RPMI7951 (cell line): ENCODE measurements at places on chromosomes 2 and 18.

GRCh38 chr2:219184121-219184520 is 6.0 kb downstream of the RETREG2 start:
- no peak for DNase-seq

DNA sequence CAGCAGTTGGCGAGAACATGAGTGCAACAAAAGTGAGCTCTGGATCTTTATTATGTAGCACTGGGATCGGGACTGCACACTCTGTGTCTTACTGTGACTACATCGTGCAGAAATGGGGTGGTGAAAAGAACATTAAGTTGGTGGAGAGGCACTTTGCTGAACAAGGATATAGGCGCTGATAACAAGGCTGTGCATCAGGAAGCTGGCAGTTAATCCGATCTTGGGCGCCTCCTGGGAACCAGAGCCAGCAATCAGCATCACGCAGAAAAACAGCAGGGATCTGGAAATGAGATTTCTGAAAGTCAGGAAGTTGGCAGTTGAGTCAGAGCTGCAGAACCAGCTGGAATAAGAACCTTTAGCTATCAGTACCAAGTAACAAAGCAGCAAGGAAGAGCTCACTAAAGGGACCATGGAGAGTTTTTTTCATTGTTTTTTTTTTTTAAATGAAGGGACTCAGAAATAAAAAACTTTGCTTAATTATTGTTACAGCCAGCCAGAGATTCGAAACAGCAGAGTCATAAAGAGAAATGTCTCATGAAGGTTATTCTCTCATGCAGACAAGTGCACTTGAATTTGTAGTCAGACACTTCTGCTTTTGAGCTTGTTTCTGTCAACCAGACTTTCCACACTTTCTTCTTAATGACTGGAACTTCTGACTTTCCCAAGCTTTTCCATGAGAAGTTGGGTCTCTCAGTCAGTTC is 22.8 kb upstream of the MYO3B start:
- peak; percentile 24 for DNase-seq

GRCh38 chr2:43221124-43221762 is 5.2 kb downstream of the ZFP36L2 start:
- peak; percentile 96 for DNase-seq

GRCh38 chr2:208722731-208723130 is 316.1 kb downstream of the PTH2R start:
- no peak for DNase-seq

DNA sequence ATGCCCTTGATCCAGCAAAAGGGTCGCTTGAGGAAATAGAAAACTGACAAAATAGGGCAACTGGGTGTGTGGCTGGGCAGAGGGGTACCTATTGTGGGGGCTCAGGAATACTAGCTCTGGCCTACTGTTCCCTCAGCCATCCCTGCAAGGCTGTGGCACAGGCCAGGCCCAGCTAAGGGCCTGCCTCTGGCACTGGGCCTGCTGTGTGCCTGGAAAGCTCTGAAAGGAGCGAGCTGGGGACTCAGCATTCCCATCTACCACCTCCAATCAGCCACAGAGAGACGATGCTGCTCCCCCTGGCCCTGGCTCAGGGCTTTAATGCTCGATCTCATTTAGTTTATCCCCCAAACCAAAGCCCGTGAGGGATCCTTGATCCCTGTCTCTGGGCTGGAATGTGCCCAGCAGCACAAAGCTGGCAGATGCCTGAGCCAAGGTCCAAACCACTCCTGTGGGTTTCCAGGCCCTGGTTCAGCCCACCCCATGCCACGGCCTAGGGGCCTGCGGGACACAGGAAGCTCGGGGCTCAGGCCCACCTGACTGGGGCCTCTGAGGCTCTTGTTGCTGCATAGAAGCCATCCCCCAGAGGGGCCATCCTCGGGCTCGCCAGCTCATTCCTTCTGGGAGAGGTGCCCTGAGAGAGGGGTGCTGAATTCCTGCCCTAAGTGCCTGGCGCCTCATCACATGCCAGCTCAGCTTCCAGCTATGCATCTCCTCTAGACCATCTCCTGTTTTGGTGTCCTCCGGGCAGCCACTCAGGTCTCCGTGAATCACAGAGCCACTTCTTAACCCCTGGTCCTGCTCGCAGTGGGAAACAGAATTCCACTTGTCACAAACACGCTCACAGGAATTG is 43.0 kb upstream of the KCNF1 start:
- peak; percentile 81 for DNase-seq

DNA sequence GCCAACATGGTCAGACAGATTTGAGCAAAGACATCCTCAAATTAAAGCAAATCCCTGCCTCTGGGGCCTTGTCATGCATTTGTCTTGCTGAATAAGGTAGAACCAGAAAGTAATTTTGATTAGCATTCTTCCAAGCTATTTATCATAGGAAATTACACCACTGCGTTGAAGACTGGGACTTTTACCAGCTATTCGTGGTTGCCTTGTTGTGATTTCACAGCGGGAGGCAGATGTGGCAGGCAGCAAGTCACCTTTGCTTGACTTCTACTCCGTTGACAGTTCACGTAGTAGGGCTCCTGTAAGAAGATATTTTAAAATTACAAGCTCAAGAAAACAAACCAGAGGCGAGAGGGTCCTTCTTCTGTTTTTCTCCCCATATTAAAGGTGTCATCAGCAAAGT is 80.6 kb downstream of the EN1 start:
- no peak for DNase-seq

GRCh38 chr18:8662560-8663255 is 42.6 kb upstream of the MTCL1 start:
- no peak for DNase-seq

GRCh38 chr2:128290356-128290755 is 28.3 kb downstream of the HS6ST1 start:
- no peak for DNase-seq

DNA sequence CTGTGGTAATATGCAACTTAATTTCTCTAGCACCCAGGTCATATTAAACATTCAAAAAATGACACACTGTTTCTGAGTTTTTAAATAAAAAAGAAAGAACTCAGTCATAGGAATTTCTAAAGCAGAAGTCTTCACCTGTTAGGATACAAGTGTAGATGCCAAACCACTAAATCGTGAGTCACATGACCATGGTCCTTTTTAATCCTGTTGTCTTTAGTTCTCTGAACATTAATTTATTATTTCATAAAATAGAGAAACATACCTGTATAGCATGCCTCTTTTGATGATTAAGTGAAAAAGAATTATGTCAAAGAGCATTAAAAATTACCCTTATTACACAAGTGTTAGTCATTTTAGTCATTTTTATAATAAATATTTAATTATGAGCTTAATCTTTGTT is 398.8 kb downstream of the CCDC85A start:
- DNase-seq: no peak

DNA sequence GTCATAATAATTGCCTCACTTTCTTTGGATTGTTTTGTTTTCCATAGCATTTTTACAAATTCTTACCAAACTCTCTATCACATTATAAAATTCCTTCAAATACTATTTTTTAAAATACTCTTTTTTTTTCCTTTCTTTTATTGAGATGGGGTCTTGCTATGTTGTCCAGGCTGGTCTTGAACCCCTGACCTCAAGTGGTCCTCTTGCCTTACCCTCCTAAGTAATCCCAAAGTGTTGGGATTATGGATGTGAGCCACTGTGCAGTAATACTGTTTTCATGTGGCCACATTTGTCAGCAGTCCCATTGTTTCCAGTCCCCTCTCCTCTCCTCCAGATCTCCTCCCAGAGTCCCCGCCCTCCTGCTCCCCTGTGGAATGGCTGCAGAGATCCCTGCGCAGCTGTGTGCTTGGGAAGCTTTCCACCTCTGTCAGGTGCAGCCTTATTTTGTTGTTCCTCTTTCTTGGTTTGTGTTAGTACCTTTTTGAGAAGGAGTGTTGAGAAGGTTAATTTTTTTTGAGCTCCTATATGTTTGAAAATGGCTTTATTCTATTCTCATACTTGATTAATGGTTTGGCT is 227.3 kb downstream of the LOXHD1 start:
- no peak for DNase-seq

DNA sequence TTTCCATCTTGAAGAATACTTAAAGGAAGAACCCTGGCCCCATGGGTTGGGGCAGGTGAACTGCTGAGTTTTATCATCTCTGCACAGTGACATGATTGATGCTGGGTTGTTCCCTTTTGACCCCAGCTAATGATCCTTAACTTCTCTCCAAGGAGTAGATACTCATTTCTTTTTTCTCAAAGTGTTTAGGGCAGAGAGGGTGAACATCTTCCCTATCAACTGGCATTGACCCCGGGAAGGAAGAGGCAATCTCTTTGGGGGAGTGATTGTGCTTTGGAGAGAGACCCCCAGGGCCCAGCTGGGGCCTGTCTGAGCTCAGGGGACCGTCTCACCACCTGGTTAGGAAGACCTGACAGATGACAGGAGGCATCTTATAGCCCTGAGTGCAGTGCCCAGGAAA is 190.6 kb downstream of the FHOD3 start:
- no peak for DNase-seq

- no peak for DNase-seq
These were observed 1321.6 kb upstream of the ACVR2A start for GRCh38 chr2:146523196-146523595.

- no peak for DNase-seq
These were observed 12.8 kb upstream of the MYO3B start for GRCh38 chr2:170165129-170165528.

DNA sequence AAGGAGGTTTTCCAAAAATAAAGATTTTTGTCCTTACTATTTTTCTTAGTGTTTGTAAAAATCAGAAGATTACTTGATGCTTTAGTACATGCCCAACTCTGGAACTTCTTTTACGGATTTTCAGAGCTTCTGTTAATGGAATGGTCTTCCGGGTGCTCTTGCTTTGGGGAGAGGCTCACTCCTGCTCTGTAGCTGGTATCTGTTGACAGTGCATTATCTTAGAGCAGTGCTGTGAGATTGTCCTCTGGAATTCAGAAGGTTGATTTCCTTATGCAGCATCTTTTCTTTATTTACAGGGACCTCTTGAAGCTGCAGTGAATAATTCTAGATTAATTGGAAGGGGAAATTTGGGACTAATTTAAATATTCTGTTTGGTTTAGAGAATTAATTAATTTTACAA is 4.6 kb downstream of the MAPRE2 start:
- DNase-seq: no peak

- DNase-seq: peak; percentile 24
These were observed 22.4 kb upstream of the MGAT5 start for GRCh38 chr2:134231301-134231964.

- DNase-seq: no peak
These were observed 23.2 kb upstream of the CDKL4 start for GRCh38 chr2:39266916-39267434.

GRCh38 chr2:200943527-200944105 is 19.8 kb downstream of the ORC2 start:
- no peak for DNase-seq

DNA sequence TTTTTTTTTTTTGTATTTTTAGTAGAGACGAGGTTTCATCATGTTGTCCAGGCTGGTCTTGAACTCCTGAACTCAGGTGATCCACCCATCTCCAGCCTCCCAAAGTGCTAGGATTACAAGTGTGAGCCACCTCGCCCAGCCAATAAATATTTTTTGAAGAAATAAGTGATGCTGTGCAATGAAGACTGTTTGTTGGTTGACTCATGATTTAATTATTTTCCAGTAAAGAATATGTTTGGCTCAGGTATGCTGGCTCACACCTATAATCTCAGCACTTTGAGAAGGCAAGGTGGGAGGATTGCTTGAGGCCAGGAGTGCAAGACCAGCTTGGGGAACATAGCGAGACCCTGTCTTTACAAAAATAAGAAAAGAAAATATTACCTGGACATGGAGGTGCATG is 41.8 kb upstream of the LPIN2 start:
- DNase-seq: no peak

- DNase-seq: no peak
These were observed 8.7 kb downstream of the CYP26B1 start for GRCh38 chr2:72138921-72139381.

GRCh38 chr18:9095297-9096006 is 7.0 kb upstream of the NDUFV2 start:
- DNase-seq: peak; percentile 31

DNA sequence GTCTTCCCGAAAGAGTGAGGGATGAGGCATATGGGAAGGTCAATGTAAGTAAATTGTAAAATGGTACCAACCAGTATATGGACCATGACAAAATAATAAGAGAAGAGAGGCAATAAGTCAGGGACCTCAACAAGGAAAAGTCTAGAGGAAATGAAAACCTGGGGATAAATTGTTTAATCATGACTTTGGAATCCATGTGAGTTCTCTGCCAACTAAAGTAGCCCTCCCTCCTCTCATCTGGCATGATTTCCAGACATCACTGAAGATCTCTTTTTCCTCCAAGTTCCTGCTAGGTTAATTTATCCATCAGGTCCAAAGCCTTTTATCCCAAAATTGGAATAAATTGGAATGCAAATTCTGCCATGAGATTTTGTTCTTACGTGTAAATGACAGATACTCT is 417.9 kb downstream of the NRXN1 start:
- DNase-seq: no peak

GRCh38 chr2:182980115-182980514 is 58.1 kb downstream of the NCKAP1 start:
- peak; percentile 37 for DNase-seq

- DNase-seq: no peak
These were observed 38.8 kb downstream of the AQP4 start for GRCh38 chr18:26826656-26827235.

DNA sequence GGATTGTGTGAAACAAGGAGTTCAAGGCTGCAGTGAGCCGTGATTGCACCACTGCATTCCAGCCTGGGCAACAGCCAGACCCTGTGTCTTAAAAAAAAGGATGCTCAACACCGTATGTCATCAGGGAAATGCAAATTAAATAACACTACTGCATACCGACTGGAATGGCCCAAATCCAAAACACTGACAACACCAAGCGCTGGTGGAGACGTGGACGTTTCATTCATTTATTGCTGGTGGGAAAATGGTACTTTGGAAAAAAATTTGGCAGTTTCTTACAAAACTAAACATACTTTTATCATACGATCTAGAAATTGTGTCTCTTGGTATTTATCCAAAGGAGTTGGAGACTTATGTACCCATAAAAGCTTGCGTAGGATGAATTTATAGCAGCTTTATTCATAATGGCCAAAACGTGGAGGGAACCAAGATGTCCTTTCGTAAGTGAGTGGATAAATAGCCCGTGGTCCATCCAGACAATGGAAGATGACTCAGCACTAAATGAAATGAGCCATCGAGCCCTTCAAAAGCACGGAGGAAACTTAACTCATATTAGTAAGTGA is 24.2 kb downstream of the NEU4 start:
- DNase-seq: peak; percentile 49

DNA sequence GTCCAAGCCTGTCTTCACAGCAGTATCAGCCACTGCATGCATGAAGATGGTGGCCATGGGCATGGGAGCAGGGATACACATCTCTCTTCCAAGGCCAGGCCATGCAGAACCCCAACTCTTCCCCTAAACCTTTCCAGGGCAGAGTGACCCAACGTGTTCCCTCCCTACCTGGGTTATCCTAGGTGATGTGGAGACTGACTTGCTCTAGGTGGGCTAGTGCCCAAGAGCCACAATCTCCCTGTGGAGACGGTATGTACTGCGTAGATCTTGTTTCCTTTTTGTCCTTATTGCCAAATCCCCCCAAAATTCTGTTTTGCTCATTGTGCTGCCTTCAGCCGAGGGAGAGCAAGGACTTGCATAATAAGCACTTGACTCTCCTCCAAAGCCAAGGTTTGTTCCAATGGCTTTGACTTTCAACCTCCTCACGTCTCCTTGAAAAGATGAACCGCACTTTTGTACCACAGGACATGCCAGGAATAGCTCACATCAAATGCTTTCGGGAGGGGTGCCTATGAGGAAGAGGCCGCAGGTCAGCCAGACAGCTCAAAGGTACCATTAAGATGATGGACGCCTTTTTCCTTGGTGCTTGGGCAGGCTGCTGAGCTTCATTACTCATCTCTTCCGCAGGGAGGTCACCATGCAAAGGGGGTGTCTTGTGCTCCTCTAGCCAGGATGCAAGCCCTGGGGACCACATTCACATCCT is 76.2 kb upstream of the GLI2 start:
- DNase-seq: no peak
